ENCODE measurements at places on chromosomes 6 and 20. TPM values are rescaled to one million over a fixed set of nuclear protein-coding genes. Genes with fewer than 3 reads are reported as not detected.

SCRT2 gene
- not detected for total RNA-seq

SLC35D3 gene
- total RNA-seq: 0.07 TPM

DNA sequence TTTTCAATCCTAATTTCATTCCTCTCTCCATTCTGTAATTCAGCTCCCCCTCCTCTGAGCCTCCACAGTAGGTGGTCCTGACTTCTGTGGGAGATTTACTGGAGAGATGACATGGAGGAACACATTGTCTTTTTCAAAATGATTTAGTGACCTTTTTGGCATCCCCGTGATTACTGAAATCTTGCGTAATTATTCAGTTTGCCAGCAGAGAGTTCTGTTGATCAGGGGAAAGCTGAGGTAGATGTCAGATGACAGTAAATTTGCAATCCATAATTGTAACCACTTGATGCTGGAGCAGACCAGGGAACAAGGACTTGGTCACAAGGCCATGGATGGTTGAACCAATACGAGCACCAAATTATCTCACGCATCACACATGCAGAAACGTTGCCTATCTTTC is 302.2 kb downstream of the TSHZ2 start:
- no peak for DNase-seq

DNA sequence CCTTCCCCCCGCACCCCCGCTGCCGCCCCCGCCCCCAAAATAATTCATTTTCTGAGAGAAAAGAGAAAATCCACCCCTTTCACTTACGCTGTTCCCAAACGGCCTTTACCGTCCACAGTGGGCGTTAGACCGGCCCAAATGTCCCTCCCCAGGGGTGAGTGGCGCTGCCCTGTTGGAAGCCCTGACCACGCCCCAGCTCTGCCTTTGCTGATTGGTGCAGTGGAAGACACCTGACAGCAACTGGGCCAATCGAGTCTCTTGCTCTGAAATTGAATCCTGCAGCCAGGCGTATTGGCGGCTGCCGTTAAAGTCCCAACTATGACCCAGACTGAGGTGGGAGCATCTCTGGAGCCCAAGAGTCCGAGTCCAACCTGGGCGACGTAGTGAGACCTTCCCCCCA is 15.7 kb downstream of the ZFP64 start:
- DNase-seq: no peak

SNRPB gene
- total RNA-seq: 674 TPM

- DNase-seq: peak; percentile 20
Observed at GRCh38 chr6:16505711-16506357, 255.4 kb downstream of the ATXN1 start.

DNA sequence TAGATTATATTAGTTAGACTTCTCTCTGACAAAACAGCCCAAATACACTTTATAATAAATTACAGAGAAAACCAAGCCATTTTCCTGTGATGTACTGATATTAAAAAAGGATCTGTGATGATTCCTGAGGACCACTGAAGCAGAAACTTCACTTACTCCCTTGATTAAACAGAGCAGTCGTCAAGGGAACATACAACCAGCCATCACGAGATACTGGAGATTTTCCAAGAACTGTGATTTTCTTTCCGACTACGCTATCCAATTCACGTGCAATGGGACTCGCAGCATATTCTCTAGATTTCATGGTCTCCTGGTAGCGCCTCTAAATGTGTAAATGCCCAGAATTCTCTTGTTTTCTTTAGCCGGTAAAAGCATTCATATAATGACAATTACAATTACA is 377.4 kb downstream of the PHF3 start:
- DNase-seq: no peak

GRCh38 chr6:57307850-57308249 is 9.6 kb upstream of the PRIM2 start:
- no peak for DNase-seq

DNA sequence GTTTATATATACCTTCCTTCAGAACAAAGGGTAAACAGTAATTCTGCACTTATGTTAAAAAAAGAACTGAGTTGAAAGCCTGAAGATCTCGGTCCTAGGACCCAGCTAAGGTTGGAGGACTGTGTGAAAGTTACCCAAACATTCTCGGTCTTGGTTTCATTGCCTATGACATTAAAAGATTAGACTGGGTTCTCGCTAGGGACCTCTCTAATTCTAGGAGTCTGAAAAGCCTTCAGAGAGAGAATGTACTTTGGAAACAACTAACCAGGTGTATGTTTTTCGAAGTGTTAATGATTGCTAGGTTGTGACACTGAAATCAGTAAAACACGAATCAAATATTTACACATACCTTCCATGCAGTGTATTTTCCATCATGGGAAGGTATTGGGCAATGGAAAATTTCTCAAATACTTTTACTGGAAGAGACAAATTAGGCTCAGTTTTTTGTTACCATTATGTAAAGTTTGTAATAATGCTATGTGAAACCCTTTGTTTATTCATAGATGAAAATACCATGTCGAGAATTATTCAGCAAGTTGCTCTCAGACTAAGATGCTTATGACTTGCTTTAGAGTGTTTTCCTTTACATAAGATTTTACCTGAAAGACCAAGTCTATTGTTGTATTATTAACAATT is 113.7 kb upstream of the LOC128125822 start:
- DNase-seq: no peak

Measured in HT1080 (cell line).